Right cardiac atrium (tissue), 5 donors: ENCODE measurements at places on chromosomes 13 and 19. TPM values are rescaled to one million over a fixed set of nuclear protein-coding genes. Genes with fewer than 3 reads are reported as not detected.
A peak's percentile ranks its signal among the peaks of the same experiment; 100 is the strongest.

DNA sequence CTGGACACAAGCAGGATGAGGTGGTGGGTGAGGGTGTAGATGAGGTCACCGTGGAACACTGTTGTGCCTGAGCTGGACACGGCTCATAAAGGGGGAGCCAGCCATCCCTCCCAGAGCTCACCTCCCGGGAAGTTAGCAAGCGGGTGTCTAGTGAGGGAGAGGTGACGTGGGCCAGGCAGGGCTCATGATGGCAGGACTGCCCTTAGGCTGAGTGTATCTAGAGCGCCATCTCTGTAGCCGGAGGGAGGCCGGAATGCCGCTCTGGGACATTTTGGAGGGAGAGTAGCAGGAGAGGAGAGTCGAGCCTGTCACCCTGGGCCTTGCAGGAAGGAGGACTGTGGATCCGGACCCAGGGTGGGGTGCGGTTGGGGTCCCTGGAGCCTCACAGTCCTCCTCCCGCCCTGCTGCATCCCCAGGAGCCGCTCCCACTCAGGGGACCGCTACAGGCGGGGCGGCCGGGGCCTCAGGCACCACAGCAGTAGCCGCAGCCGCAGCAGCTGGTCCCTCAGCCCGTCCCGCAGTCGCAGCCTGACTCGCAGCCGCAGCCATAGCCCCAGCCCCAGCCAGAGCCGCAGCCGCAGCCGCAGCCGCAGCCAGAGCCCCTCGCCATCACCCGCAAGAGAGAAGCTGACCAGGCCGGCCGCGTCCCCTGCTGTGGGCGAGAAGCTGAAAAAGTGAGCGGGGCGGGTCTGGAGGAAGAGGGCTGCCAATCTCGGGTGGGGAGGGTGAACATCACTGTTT, 9.2 kb downstream of the ZNF296 start:
- no peak for DNase-seq

DNA sequence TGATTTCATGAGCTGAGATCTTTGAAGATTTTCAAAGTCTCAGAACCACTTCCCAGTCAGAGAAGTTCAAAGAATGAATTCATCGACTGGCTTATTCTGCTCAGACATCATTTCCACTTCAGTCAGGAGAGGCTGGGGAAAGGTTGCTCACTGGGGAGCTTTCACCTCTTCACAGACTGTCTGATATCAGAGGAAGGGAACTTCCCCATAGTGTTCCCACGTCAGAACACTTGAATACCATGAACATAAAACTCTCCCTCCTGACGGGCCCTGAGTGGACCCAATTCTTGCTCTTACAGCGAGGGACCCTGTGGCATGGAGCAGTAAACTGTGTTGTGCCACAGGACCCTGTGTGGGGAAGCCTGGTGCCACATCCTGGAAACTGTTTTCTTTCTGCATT, 492.6 kb downstream of the COG6 start:
- no peak for DNase-seq

GRCh38 chr13:76879203-76879882, 6.9 kb downstream of the KCTD12 start:
- peak; percentile 85 for DNase-seq

Gene BEST2
- total RNA-seq, result not detected

GRCh38 chr19:36482876-36483275, 6.5 kb downstream of the ZNF566 start:
- DNase-seq, result no peak

DNA sequence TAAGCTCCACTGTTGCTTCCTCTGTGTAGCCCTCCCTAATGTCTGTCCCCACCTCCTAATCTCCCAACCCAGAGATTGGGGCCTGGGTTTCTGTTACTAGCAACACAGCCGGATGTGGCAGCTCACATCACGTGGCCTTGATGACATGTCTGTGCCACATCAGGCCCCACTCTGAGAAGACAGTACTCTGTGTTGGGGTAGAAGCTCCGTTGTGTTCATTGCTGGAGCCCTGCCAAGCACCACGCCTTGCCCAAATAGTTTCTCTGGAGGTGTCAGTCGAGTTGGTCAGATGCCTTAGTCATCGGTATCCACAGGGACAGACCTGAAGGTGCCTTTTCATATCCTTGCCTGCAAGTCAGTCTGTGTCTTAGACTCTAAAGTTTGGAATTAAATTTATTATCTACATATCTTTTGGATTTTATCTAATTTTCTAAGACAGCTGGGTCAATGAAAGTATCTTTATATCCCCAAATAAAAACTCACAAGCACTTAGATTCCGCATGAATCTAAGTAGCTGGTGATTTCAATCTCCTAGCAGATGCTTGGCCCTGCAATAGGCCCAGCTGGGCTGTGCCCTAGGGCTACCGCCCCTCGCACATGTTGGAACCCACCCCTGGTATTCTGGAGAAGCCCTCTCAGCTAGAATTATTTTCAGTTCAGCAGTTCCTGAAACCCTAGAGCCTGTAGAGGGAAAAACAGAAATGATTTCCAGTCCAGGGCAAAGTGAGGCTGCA, 204.0 kb upstream of the TSHZ3 start:
- no peak for DNase-seq
